SHP77 treated with DMSO at 0.1 percent for 48 hours (cell line): ENCODE measurements at places on chromosomes 16 and 17.

DNA sequence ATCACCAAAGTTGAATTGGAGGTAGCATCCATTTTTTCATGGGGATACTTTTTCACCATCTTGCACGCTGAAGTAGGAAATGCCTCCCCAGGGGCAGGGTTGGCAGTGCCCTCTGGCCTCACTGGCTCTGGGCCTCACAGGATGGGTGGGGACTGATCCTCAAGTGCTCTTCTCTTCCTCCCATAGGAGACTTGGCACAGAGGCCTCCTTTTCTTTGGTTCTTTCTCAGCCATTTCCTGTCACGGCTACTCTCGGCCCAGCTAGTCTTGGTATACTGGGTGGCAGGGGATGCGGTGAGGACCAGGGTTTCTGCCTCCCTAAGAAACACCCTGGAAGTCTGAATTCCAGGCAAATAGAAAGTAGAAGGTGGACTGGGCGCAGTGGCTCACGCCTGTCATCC lies 58.2 kb downstream of the PECAM1 start:
- DNase-seq = no peak

DNA sequence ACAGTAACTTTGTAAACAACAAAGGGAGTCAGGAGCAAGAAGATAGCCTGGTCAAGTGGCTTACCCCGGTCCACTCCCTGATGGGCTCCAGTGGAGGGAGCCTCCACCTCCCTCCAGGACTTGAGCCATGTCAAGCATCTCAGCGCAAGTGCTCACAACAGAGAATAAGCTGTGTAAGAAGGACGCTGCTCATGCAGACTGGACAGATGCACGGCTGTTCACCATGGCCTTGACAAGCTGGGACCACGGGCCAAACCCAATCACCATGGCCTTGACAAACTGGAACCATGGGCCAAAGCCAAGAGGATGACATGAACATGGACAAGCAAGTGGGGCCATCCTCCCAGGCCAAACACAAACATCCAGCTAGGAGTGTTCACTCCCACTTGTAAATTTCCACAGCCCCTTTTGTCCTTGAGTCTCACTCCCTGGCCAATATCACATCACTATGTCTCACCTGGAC lies 3.4 kb upstream of the PITPNM3 start:
- no peak for DNase-seq

DNA sequence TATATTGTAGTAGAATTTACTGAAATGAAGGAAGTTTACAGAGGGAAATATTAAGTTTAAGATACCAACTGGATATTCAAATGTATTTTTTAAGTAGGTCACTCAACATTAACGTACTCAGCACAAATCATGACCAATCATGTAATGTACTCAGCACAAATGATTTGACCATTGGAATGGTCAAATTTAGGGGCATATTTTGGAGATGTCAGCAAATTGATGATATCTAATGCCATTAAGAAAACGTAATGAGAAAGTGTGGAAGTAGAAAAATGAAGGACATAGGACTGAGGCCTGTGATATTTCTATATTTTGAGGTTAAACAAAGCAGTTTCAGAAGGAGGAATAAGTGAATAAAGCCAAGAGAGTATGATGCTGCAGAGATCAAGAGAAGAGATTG lies 334.8 kb downstream of the KIF2B start:
- no peak for DNase-seq

- peak; percentile 78 for DNase-seq
Observed at GRCh38 chr17:7997186-7997585, 5.2 kb upstream of the GUCY2D start.
